Activated naive CD8-positive, alpha-beta T cell treated with anti-CD3 and anti-CD28 coated beads for 36 hours (primary cell): ENCODE measurements at places on chromosomes 3 and 15.

- no peak overlapping the region for H3K27ac ChIP-seq
- H3K4me1 ChIP-seq = no peaks in the 10 kb centered on the region
- H3K36me3 ChIP-seq = no peaks in the 10 kb centered on the region
- no peak overlapping the region for H3K4me3 ChIP-seq
- H3K27me3 ChIP-seq = peaks cover 6% of the 10 kb centered on the region
These were observed 25.6 kb upstream of the TEX9 start for GRCh38 chr15:56339594-56339993.

DNA sequence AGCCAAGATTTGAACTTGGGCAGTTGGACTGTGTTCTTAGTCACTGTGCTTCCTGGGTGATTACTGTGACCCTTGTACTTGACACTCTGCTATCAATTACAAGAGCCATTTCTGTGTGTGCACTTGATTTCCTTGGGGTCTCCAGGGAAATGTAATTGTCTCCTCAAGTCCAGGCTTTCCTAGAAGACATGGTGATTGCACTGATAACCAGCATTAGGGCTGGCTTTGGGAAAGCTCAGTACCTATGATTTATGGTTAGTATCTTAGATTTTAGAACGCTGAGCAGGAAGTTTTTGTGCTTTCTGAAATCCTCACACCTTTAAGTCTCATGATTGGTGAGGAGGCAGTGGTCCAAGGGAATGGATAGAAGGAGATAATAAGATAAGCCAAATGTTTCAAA, 1.6 kb upstream of the CLDN11 start:
- H3K4me1 ChIP-seq = peaks cover 15% of the 10 kb centered on the region
- peaks cover 2% of the 10 kb centered on the region for H3K36me3 ChIP-seq
- H3K27me3 ChIP-seq = peaks cover 44% of the 10 kb centered on the region
- no peak overlapping the region for H3K4me3 ChIP-seq
- no peak for DNase-seq

DNA sequence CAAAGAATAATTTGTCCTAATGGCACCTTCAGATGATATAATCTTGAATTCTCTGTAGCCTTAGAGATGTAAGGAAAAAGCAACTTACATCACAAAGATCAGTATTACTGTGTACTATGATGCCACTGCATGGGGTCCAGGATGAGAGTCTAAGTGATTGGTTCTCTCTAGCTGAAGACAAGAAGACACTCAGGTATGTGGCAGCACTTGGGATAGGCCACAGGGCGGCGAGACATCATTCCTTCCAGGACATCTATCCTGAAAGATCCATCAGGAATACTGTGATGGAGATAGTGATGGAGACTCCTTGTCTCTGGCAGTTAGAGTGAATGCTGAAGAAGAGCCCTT, 2.5 kb downstream of the CD200 start:
- H3K4me3 ChIP-seq = peak overlapping the region; percentile 87
- H3K27ac ChIP-seq = peak overlapping the region; percentile 84
- H3K27me3 ChIP-seq = no peaks in the 10 kb centered on the region
- no peak for DNase-seq
- peaks cover 48% of the 10 kb centered on the region for H3K36me3 ChIP-seq
- peaks cover 53% of the 10 kb centered on the region for H3K4me1 ChIP-seq

GRCh38 chr3:98977520-98977919, 76.0 kb upstream of the DCBLD2 start:
- DNase-seq = no peak
- no peak overlapping the region for H3K4me3 ChIP-seq
- peaks cover 1% of the 10 kb centered on the region for H3K36me3 ChIP-seq

DNA sequence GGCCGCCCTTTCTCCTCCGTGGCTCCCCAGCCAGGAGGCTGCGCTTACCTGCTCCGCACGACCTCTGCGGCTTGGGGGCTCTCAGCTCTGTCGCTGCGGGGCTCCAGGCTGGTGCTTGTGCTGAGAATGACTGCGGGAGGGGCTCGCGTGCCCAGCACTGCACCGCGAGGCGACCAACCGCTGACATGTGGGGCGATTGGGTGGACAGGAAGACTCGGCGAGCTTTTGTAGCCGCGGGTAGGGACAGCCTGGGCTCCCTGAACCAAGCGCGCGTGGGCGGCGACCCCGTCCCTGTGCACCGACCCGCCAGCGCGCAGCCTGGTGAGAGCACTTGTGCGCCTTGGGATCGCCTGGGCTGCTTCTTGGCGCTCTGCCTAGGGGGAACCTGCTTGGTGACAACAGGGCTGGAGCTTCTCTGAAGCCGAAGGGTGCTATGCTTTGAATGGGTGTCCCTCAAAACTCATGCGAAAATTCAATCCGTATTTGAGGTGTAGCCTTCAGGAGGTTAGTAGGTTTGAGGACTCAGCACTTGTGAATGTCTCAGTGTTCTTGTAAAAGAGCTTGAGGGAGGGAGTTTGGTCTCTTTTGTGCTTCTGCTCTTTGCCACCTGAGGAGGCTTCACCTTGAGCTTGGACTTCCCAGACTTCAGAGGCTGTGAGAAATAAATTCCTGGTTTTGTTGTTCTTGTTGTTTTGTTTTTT, 50.4 kb downstream of the IL12A start:
- H3K27me3 ChIP-seq = peaks cover 40% of the 10 kb centered on the region
- peaks cover 3% of the 10 kb centered on the region for H3K4me1 ChIP-seq
- no peak overlapping the region for H3K27ac ChIP-seq
- DNase-seq = peak; percentile 35
- no peak overlapping the region for H3K4me3 ChIP-seq
- H3K36me3 ChIP-seq = peaks cover 3% of the 10 kb centered on the region

- no peaks in the 10 kb centered on the region for H3K36me3 ChIP-seq
- no peaks in the 10 kb centered on the region for H3K27me3 ChIP-seq
- DNase-seq = no peak
- H3K4me3 ChIP-seq = no peak overlapping the region
These were observed 472.2 kb downstream of the NLGN1 start for GRCh38 chr3:173869766-173870165.

GRCh38 chr3:87246662-87247429, 19.7 kb downstream of the CHMP2B start:
- peaks cover 18% of the 10 kb centered on the region for H3K4me1 ChIP-seq
- peaks cover 13% of the 10 kb centered on the region for H3K36me3 ChIP-seq
- no peak for DNase-seq
- no peak overlapping the region for H3K4me3 ChIP-seq
- no peaks in the 10 kb centered on the region for H3K27me3 ChIP-seq
- H3K27ac ChIP-seq = no peak overlapping the region

DNA sequence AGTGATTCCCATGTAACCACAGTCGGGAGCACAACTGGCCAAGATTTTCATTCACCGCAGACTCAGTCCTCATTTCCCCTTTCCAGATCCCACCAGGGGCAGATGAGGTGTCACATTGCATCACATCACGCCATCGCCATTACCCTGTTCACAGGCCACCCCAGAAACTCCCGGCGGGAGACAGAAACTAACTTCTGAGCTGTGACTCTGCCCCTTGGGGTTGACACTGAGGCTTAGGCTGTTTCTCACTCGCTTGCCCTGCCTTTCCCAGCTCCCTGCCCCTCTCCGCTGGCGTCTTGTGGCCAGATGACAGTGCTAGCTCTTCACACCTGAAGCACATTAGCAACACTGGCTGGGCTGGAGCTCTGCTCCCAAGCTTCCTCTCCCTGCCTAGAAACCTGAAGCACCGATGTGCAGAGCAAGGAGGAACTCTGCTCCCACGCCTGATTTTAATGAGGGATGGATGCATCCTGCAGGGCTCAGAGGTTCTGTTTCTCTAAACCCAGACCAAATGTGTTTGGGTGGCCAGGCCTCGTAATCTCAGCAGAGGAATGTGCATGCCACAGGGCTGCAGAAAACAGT, 88.8 kb upstream of the CTDSPL start:
- no peaks in the 10 kb centered on the region for H3K36me3 ChIP-seq
- no peak overlapping the region for H3K27ac ChIP-seq
- H3K27me3 ChIP-seq = peaks cover 10% of the 10 kb centered on the region
- peaks cover 6% of the 10 kb centered on the region for H3K4me1 ChIP-seq
- no peak for DNase-seq
- H3K4me3 ChIP-seq = no peak overlapping the region

- no peaks in the 10 kb centered on the region for H3K36me3 ChIP-seq
- no peaks in the 10 kb centered on the region for H3K4me1 ChIP-seq
- DNase-seq = no peak
- no peaks in the 10 kb centered on the region for H3K27me3 ChIP-seq
- no peak overlapping the region for H3K27ac ChIP-seq
These were observed 334.2 kb downstream of the PYDC2 start for GRCh38 chr3:191795196-191795595.

DNA sequence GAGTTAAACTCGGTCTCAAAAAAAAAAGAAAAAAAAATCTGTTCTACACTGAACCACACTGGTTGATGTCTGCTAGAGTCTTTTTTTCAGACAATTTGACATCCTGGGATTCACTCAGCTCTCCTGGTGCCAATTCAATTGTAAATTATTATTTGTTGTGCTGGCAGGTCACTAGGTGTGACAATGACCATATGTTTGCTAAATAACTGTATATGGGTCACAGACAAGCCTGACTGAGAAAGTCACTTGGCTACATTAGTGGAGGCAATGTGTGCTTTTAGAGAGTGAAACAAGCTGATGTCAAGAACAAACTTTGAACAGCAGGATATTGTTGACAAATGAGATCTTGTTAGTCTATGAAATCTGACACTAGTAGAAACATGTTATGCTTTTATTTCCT, 1379.1 kb downstream of the ZPLD1 start:
- H3K27ac ChIP-seq = no peak overlapping the region
- no peaks in the 10 kb centered on the region for H3K27me3 ChIP-seq
- no peak overlapping the region for H3K4me3 ChIP-seq
- H3K36me3 ChIP-seq = no peaks in the 10 kb centered on the region
- no peak for DNase-seq

- peak; percentile 79 for DNase-seq
- H3K4me3 ChIP-seq = peak overlapping the region; percentile 70
- H3K36me3 ChIP-seq = peaks cover 4% of the 10 kb centered on the region
- peaks cover 37% of the 10 kb centered on the region for H3K4me1 ChIP-seq
- H3K27me3 ChIP-seq = peaks cover 39% of the 10 kb centered on the region
These were observed 550 bp downstream of the RPP25 start for GRCh38 chr15:74955796-74956647.

DNA sequence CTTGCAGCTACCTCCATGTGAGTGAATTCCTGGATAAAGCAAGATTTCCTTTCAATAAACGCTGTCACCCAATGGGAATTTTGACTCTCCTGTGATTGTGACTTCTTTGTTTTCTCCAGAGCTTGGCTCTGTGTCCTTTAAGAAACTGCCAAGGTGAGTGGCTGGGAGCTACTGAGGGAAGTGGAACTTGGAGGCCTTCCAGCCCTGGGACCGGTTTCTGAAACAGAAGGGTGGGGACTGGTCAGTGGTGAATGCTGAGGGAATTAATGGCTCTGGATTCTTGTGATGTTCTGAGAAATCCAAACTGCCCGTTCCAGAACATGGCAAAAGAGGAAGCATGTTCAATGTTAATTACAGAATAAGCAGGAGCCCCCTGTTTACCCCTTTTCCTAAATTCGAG, 41.1 kb upstream of the MYZAP start:
- no peak overlapping the region for H3K27ac ChIP-seq
- H3K36me3 ChIP-seq = no peaks in the 10 kb centered on the region
- no peak for DNase-seq
- H3K4me1 ChIP-seq = no peaks in the 10 kb centered on the region
- H3K27me3 ChIP-seq = peaks cover 9% of the 10 kb centered on the region

GRCh38 chr3:39273119-39273518, 6.7 kb downstream of the CX3CR1 start:
- H3K27ac ChIP-seq = no peak overlapping the region
- no peaks in the 10 kb centered on the region for H3K36me3 ChIP-seq
- H3K27me3 ChIP-seq = peaks cover 6% of the 10 kb centered on the region
- no peak overlapping the region for H3K4me3 ChIP-seq
- no peak for DNase-seq

- peaks cover 15% of the 10 kb centered on the region for H3K36me3 ChIP-seq
- no peak for DNase-seq
- no peak overlapping the region for H3K27ac ChIP-seq
- peaks cover 60% of the 10 kb centered on the region for H3K4me1 ChIP-seq
- no peak overlapping the region for H3K4me3 ChIP-seq
These were observed 14.6 kb downstream of the LRIG1 start for GRCh38 chr3:66486202-66486601.

- H3K27me3 ChIP-seq = no peaks in the 10 kb centered on the region
- H3K4me1 ChIP-seq = peaks cover 21% of the 10 kb centered on the region
- H3K36me3 ChIP-seq = peaks cover 15% of the 10 kb centered on the region
- no peak overlapping the region for H3K27ac ChIP-seq
These were observed 1005.9 kb upstream of the CFAP20DC start for GRCh38 chr3:60055765-60056164.

GRCh38 chr3:58502872-58503271, 11.0 kb downstream of the KCTD6 start:
- peaks cover 12% of the 10 kb centered on the region for H3K36me3 ChIP-seq
- no peaks in the 10 kb centered on the region for H3K27me3 ChIP-seq
- H3K4me1 ChIP-seq = peaks cover 8% of the 10 kb centered on the region

GRCh38 chr15:74328331-74329056, 39.0 kb downstream of the CYP11A1 start:
- peaks cover 14% of the 10 kb centered on the region for H3K4me1 ChIP-seq
- no peaks in the 10 kb centered on the region for H3K36me3 ChIP-seq
- DNase-seq = no peak
- no peaks in the 10 kb centered on the region for H3K27me3 ChIP-seq

DNA sequence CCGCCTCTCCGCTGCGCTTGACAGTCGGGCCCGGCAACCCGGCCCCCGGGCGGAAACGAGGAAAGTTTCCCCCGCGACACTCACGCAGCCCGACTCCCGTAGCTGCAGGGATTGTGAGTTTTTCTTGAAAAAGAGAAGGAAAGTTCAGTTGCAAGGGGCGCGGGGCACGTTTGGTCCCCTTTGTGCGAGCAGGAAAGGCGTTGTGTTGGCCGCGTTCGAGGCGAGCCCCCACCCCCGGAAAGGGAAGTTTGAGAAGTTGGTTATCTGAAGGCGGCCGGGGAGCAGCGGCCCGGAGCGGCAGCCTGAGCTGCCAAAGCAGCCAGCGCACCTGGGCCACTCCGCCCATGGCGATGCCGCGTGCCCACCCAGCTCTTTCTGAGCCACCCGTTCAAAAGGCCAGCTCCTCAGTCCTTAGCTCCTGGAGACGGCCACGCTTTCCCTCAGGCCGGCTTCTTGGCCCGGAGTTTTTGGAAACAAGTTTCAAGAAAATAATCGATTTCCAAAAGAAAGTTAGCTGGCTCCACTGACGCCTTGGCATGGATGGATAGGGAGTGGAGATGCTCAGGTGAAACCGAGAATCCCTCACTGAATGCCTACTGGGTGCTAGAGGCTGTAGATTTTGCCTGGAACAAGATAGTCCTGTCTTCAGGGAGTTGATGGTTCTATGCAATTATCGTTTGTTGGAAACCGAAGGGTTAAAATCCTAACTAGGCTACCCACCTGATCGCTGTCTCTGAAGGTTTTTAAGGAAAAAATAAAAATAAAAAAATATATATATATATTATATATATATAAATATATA, 832 bp downstream of the TGFBR2 start:
- H3K36me3 ChIP-seq = peaks cover 47% of the 10 kb centered on the region
- peak; percentile 74 for DNase-seq
- H3K27me3 ChIP-seq = no peaks in the 10 kb centered on the region
- H3K4me3 ChIP-seq = peak overlapping the region; percentile 89
- peaks cover 57% of the 10 kb centered on the region for H3K4me1 ChIP-seq
- H3K27ac ChIP-seq = peak overlapping the region; percentile 95
